ENCODE measurements at places on chromosomes 2 and 18.

- DNase-seq: no peak
These were observed 10.9 kb downstream of the PGAP1 start for GRCh38 chr2:196915507-196916189.

- DNase-seq: no peak
These were observed 61.3 kb downstream of the MGAT4A start for GRCh38 chr2:98669675-98670074.

GRCh38 chr2:124663645-124663997 is 638.5 kb downstream of the CNTNAP5 start:
- DNase-seq: no peak

DNA sequence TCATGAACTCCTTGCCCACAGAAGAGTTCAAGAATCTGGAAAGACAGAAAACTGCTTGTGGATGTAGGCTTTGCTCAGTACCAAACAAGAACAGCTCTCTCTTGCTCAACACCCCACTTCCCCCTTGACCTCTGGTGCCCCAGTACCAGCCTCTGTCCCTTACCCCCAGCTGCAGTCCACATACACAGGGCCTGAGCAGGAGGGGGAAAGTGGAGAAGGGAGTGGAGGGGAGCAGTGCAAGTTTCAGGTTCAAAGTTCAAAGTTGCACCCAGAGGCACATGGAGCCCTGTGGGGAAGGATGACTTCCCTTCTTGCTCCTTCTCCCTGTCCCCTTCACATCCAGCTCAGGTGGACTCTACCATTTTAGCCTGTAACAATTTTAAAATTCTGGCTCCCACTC is 61.1 kb upstream of the LPIN2 start:
- no peak for DNase-seq

GRCh38 chr18:49841236-49842217 is 28.2 kb upstream of the ACAA2 start:
- DNase-seq: no peak

GRCh38 chr2:122180972-122181371 is 425.5 kb downstream of the TSN start:
- DNase-seq: no peak
